Stimulated activated CD4-positive, alpha-beta T cell treated with anti-CD3 and anti-CD28 coated beads, Interleukin-12 subunit alpha, Interleukin-12 subunit beta, amount 100 ng/mL, for 4 hours (primary cell): ENCODE measurements at places on chromosomes 2 and 18.

DNA sequence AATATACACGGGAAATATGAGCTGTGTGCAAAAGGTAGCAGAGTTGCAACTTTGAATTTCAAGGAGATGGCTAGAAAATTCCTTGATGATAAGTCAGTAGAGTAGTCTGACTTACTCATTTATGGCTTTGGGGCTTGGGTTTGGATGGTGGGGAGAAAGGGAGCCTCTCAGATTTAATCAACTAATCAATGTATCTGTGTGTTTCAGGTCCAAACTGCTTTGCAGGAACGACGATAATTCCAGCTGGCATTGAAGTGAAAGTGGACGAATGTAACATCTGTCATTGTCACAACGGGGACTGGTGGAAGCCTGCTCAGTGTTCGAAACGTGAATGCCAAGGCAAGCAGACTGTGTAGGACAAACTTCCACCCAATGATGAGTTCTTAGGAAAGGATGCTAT, 164.6 kb downstream of the VWC2L start:
- DNase-seq = no peak

DNA sequence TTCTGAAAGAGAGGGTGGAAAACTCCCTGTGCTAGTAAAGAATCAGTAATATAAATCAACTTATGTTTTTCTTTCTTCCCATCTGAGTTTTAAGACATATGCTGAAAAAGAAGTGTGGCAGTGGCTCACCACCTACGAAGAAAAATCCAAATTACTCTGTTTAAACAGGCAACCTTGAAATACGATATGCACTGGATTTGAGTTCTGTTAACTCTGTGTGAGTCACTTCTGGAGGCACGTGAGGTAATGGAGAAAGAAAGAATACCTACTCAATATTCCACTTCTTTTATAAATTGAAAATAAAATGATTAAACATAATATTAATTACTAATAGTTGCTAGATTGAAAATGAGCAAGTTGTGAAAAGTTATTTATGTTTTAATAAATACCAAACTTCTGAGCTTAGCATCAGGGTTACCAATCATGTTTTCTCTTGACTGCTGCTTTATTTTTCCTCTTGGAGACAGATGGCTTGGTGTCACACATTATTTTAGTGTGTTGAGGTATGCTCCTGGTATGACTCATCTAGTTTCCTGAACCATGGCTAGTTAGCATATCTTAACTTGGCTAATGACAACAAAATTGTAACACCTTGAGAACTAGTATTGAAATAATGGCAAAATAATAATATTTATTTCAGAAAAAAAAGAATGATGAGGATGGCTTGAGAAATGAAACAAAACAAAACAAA, 1705.5 kb upstream of the PIK3C3 start:
- no peak for DNase-seq

DNA sequence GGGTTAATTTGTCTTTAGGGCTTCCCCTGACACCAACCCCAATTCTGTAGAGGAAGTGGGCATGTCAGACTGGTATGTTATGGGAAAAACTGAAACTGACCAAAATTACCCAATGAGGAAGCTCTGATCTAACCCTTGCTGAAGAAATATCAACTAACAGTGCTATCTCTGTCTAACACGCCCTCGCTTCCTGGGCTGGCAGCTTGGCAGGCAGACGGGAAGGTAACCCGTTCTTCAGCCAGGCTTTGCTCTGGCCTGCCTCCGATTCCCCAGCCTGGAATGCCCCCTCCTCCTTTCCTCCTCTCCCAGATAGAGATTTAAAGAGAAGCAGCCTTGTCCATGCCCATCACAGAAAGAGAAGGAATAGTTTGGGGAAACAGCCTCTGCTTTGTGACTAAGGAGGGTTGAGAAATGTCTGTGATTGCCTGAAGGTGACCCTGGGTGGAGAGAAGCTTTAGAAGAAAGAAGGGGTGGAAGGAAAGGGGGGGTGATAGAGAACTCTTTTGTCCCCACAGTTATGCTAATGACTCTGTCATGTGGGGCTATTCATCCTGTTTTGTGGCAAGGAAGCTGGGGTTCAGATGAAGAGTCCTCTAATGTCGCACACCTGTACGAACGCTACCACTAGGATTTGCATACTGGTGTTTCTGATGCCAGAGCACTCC, 15.4 kb downstream of the HK2 start:
- no peak for DNase-seq

GRCh38 chr2:204468746-204469429, 76.4 kb upstream of the PARD3B start:
- no peak for DNase-seq

- no peak for DNase-seq
These were observed 266.9 kb upstream of the GULP1 start for GRCh38 chr2:188024811-188025210.

DNA sequence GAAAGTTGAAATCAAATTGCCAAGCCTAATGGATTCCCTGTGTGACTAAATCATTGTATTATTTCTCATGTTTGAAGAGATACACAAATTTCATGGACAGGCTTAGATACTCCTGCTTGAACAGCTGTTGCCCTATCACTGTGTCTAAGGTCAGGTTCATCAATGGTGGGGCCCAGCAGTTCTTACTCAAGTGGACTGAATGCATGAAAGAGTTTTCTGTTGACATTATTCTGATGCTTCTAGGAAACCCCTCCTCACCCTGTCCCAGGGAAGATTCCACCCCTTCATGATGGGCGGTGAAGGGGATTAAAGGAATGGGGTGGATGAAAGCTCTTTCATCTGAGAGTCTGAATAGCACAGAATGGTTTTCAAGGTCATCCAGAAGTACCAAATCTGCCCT, 148.8 kb downstream of the INO80D start:
- no peak for DNase-seq

DNA sequence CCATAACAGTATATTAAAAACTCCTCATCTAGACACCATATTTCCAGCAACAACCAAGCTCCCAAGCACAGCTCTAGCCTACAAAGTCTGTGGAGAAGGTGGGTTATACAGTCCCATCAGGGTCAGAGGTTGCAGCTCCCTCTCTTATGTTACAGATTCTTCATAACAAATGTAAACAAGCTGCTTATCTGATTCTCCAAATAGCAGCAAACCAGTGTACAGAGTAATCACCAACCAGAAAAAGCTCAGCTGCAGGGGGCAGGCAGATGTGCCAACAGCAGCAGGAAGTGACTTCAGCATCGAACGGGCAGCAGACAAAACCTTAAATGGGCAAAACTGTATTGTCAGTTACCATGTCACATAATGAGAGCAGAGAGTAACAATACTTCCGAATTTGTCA, 52.9 kb upstream of the NABP1 start:
- peak; percentile 19 for DNase-seq

- DNase-seq = no peak
These were observed 97.9 kb upstream of the ZNF516 start for GRCh38 chr18:76592981-76593381.

GRCh38 chr18:28514699-28515098, 337.8 kb upstream of the CDH2 start:
- no peak for DNase-seq

GRCh38 chr2:31785876-31786275, 205.1 kb upstream of the SRD5A2 start:
- no peak for DNase-seq

DNA sequence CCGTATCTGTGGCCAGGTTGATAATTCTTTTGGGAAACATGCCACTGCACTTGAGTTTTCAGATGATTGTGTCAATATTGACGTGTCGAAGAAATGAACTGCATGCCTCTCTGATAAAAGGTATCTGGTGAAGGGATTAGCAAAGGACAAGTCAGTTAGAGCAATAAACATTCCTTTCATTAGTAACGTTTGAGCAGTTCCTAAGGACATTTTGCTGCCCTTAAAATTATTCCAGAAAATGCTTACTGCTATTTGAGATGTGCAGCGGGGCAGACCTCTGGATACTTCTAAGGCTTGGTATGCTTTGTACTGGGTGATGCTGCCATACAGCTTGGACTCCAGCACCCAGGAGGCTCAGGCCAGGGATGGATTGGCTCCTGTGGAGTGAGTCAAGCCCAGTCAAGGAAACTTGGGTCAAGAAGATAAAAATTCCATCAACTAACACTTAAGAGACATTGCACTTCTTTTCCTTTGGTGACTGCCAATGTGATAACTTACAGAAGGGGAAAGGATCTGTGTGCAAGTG, 166.7 kb downstream of the FHOD3 start:
- no peak for DNase-seq

GRCh38 chr18:46449499-46449898, 207.5 kb downstream of the LOXHD1 start:
- no peak for DNase-seq

DNA sequence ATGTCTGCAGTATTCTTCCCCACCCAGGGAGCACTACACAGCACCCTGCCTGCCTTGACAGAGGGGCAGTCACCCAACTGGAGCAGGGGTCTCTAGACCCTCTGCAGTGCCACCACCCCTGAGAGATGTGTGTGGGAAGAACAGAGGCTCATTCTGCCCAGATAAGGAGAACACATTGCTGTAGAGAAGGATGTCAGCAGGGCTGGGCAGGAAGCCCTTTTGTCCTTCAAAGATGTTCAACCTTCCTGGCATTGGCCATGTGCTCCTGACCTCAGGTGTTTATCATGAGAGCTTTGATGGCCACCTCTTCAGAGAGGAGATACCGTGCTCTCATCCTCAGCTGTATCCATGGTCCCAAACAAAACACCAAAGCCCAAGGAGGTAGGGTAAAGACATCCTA, 4.6 kb upstream of the TEX51 start:
- DNase-seq = no peak

GRCh38 chr2:17805717-17806363, 10.4 kb upstream of the MSGN1 start:
- DNase-seq = no peak

DNA sequence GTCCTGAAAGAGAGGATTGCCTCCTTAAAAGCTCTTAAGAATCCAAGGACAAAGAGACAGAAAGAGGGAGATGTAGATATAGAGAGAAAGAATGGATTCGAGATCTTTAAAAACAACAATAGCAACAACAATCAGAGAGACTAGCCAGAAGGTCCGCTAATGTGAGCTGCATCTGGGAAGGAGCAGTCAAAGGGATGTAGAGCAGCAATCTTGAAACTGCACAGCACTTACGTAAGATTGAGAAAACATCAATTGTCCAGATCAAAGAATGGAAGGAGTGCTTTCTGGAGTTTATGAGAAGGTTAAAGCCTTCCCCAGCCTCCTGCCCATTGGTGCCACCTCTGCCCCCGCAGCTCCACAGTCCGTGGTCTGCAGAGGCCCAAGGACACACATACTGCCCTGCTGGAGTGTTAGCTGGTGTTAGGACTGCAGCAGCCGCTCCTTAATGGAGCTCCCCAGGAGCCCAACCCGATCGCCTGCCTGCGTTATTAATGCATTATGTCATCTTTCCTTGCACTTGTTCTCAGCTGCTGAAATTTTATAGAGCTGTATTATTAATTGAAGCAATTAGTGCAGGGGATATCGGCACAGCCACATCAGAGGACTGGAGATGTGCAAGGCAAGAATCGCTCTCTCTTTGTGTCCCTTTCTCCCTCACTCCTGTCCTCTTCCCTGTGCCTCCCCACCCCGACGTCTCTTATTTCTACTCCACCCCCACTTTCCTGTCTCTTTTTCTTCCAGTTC, 94.2 kb upstream of the STPG4 start:
- no peak for DNase-seq

DNA sequence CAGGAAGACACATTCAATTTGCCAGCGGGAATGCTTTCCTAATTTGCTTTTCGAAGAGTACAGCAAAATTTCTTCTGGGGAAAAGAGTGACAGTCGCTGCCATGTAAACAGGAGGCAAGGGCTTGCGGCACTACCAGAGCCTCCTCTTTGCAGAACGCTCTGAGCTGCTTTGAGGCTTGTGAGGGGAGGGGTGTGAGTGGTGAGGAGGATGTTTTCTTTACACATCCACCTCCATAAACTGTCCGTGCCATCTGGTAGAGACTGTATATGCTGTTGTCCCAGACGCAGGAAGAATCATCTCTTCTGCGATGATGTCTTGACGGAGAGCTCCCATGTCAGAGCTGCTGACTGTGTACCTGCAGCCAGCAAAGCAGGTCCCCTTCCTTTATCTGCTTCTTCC, 138.0 kb downstream of the SOCS6 start:
- no peak for DNase-seq

GRCh38 chr18:9918016-9918680, 4.3 kb downstream of the VAPA start:
- no peak for DNase-seq

- DNase-seq = peak; percentile 70
These were observed 6.5 kb upstream of the WNT6 start for GRCh38 chr2:218852911-218853667.

GRCh38 chr2:133982256-133982655, 271.6 kb upstream of the MGAT5 start:
- DNase-seq = no peak

DNA sequence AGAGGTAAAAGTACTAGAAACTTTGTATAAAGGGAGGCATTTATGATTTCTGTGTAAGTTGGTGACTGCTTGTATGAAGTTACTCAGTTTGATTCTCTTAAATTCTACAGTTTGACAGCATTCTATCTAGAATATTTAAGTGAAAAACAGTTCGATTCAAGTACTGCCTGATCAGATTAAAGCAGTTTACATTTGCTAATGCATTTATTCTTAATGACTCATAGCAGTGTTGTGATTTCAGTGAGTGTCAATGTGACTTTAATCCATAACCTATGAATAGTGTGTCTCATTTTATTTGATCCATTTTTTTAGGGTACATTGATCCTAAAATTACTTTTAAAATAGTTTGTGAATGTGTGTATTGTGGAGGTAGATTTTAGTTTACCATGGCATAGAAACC, 35.7 kb downstream of the WDR43 start:
- DNase-seq = no peak

DNA sequence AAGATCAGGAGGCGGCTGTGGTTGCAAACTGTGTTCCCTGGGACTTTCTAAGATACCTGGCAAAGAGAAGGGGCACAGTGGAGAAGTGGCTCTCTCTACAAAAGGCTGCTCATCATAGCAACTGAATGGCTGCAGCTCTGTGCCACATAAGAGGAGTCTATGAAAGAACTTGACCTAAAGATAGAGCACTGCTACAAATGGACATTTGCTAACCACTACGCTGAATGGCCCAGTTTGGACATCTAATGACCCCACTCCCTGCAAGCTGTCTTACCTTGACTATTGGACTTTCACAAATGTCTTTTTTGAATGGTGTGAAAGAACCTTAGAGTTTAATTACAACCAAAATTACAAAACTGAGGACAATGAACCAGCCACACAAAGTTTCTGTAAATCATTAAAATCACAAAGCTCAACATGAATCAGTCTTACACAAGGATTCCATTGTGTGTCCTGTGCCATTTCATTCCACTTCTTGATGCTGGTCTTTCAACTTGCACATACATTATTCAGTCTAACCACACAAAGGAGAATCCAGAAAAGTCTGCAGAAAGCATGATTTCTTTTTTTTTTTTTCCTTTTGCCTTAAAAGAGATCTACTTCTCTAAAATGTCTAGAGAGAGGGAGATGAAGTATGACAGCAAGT, 154.0 kb downstream of the LAMA1 start:
- no peak for DNase-seq

DNA sequence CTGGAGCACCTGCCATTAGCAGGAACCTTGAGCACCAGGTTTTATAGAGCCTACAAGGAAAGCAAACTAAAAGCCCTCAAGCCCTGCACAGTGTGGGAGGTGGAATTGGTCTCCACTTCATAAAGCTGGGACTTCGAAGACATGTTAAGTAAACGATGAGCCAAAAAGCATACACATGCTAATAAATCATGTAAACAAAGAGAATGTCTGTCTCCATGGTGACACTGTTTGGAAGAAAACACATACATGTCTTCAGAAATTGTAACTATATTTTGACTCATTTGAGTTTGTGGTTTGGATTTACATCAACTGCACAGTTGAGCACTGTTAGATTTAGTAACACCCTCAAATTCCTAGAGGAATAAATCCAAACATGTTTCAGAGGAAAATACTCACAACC, 978.5 kb upstream of the LRRTM1 start:
- no peak for DNase-seq

- no peak for DNase-seq
These were observed 18.0 kb downstream of the NAB1 start for GRCh38 chr2:190666895-190667294.
